Stimulated activated CD8-positive, alpha-beta memory T cell treated with anti-CD3 and anti-CD28 coated beads, Interleukin-4, amount 100 ng/mL, for 48 hours (primary cell): ENCODE measurements at places on chromosomes 12 and 14.

DNA sequence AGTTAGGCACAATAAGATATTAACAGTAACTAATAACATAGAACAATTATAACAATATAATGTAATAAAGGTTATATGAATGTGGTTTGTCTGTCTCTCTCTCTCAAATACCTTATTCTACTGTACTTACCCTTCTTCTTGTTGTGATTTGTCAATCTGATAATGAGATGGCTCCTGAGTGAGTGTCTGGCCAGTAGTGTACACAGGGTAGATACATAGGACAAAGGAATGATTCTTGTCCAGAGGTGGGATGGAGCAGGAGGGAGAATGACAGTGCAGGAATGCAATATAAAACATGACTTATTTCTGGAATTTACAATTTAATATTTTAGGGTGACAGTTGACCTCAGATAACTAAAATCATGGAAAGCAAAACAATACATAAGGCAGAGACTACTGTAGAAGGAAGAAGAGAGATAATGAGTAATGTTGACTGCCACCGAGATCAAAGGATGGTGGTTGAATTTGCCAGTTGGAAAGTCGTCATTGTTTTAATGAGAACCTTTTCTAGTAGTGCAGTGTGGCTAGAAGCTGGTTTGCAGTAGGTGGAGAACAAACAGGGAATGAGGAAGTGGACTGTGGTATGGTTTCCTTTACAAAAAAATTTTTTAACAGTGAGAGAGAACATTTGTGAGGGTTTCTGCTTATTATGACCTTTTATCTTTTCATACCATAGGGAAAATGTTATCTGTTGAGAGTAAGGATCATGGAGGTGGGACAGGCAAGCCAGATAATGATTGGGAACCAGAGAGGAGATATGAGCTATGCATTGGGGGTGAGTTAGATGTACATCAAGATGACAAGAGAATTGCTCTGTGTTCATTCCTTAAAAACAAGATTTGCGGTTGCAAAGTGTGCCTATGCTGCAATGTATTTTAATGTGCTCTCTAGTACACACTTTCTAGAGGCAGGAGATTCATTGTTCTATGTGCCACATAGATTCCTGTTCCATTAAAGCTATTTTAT lies 458.3 kb downstream of the BTG1 start:
- no peak for DNase-seq

GRCh38 chr14:26531894-26532293 lies 65.9 kb downstream of the NOVA1 start:
- DNase-seq: no peak

GRCh38 chr12:75831402-75831801 lies 200.2 kb downstream of the PHLDA1 start:
- no peak for DNase-seq

DNA sequence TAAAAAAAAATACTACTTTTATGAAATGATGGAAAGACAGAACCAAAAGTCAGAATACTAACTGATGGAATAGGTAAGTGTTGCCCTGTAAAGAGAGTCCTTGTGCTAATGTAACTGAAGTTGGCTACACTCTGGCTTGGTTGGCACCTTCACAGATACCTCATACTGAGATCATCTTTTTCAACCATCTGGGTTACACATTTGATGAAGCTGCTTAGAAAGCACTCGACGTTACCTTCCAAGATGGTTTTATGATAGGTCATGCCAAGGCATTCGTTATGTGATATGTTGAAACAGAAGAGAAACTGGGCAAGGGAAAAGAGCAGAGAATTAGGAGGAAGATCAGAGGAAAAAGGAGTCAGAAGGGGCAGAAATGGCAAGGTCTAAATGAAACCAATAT lies 203.8 kb downstream of the ADAMTS20 start:
- no peak for DNase-seq

DNA sequence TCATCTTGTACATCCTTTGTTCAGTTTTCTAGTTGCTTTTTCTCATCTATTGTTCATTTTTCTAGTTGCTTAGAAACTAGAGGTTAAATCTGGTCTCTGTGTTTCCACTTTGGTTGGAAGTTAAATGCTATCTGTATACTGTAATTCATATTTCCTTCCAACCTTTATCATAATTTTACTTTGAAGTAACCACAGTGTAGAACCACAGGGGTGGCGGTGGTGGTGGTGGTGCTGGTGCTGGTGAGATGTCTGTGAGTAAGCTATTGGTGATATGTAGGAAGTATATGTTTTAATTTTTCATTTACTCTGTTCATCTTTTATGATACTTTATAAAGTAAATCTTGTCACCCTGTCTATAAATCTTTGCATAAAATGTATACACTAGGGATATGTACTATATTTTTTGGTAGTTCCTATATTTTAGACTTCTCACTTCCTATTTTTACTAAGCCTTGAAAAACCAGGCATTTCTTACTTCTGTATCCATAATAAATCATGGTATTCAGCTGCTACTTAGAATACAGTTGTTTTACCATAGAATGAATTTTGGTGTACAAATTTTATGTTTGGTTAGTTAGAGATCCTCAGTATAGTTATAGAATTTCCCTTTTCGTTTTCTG lies 31.9 kb downstream of the CCDC91 start:
- peak; percentile 82 for DNase-seq

DNA sequence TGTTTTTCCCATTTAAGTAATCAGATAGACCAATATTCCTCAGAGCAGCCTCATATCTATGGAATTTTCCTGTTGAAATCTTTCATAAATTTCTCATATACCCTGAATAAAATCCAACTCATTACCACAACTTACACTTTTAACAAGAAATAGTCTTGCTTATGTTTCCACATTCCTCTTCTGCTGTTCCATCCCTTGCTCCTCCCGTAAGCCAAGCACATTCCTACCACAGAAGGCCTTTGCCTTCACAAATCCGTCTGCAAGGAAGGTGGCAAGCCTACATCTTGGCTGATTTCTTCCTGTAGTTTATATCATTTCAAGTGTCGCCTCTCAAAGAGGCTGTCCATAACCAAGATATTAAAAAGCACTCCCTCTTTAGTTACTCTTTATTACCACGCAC lies 127.7 kb downstream of the C12orf50 start:
- no peak for DNase-seq

- no peak for DNase-seq
Measured at GRCh38 chr12:123992118-123992825, 19.3 kb downstream of the ZNF664 start.

DNA sequence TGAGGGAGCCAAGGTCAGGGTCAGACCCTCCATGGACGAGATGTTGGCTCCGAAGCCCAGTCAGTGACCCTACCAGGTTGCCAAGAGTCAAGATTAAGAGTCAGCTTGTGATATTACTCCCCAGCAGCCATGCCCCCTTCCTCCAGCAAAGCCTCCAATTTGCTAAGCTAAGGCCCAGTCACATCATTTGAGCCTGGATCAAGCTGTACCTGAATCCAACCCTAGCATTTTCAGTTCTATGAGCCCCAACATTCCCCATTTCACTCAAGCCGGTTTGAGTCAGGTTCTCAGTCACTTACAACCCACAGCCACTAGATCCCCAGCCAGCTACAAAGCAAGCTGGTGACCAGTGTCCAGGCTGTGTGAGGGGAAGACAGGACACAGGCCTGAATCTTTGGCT lies 49.9 kb downstream of the SCARB1 start:
- DNase-seq: no peak

- DNase-seq: no peak
Measured at GRCh38 chr14:90534091-90534837, 137.4 kb downstream of the CALM1 start.

DNA sequence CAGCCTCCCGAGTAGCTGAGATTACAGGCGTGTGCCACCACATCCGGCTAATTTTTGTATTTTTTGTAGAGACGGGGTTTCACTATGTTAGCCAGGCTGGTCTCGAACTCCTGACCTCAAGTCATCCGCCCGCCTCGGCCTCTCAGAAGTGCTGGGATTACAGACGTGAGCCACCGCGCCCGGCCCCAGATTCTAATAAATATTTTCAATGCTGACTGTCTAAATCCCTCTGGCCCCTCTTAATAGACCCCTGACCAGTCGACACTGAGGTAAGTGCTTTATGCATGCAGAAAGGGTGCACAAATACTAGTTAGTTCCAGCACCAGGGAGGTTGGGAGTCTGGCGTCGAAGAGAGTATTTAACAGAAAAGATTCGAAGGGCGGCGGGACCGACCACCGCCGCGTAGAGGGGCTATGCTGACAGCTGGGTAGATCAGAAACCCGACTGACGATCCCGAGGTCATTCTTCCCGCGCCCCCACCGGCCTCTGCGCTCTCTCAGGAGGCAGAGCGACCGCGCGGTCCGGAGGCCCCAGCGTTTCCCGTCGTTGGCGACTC lies 1.1 kb upstream of the SPATS2 start:
- DNase-seq: peak; percentile 38

GRCh38 chr12:79266343-79267144 lies 402.0 kb downstream of the SYT1 start:
- DNase-seq: no peak

DNA sequence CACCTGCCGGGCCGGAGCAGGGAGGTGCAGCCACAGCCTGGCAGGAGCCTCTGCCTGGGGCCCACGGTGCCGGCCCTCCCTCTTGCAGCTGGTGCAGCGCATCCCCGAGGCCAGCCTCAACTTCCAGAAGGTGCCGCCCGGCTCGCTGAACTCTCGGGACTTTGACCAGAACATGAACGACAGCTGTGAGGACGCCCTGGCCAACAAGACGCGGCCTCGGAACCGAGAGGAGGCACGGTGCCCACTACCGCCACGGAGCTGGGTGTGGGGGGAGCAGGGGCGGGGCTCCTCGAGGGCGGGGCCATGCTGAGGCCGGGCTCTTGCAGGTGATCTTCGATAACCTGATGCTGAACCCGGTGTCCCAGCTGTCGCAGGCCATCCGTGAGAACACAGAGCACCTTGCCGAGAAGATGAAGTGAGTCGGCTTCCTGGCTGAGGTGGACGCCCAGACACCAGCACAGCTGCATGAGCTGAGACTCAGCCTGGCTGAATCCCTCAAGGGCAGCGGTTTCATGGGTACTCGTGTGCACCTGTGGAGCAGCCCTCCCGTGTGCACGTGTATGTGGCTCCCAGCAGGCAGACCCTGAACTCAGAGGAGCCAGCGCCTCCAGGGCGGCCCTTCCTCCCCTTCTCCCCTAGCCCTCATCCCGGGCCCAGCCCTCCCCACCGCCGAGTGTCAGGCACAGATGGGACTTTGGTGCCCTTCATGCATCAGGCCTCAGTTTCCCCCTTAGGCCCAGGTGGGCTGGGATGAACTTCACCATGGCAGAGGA lies 28.6 kb downstream of the CEP170B start:
- DNase-seq: no peak
